A549 treated with dexamethasone at 1 μM for 4 hours (cell line): ENCODE measurements at places on chromosomes 2 and 18. TPM values are rescaled to one million over a fixed set of nuclear protein-coding genes. Genes with fewer than 3 reads are reported as not detected.

ZNF521 gene
- total RNA-seq, result not detected in 5 replicates

STAM2 gene
- 8.6 to 11.1 TPM (median 10.6 TPM) in 5 replicates for total RNA-seq

FOXD4L1 gene
- 0.09 to 0.54 TPM (median 0.41 TPM) in 5 replicates for total RNA-seq

CNDP1 gene
- total RNA-seq, result not detected in 5 replicates

POU3F3 gene
- 0.02 TPM in 1 of 5 replicates, not detected in the others for total RNA-seq

CRYGC gene
- total RNA-seq, result not detected in 5 replicates

CCL20 gene
- 3.0 to 6.9 TPM (median 3.9 TPM) in 5 replicates for total RNA-seq

ZC3H6 gene
- 0.24 to 0.80 TPM (median 0.62 TPM) in 5 replicates for total RNA-seq

PLGLB1 gene
- total RNA-seq, result 0.59 to 0.86 TPM (median 0.66 TPM) in 5 replicates

FASTKD2 gene
- total RNA-seq, result 29.4 to 35.0 TPM (median 33.2 TPM) in 5 replicates

EFR3B gene
- total RNA-seq, result 7.9 to 11.1 TPM (median 10.0 TPM) in 5 replicates

GRHL1 gene
- 0.72 to 1.5 TPM (median 1.1 TPM) in 5 replicates for total RNA-seq

TMEM37 gene
- 1.3 to 2.7 TPM (median 2.5 TPM) in 5 replicates for total RNA-seq

CNGA3 gene
- total RNA-seq, result 0.03 to 0.09 TPM (median 0.05 TPM) in 4 of 5 replicates, not detected in the other

MC2R gene
- not detected in 5 replicates for total RNA-seq

FBLN7 gene
- 0.32 to 0.78 TPM (median 0.57 TPM) in 5 replicates for total RNA-seq

FIGN gene
- 1.3 to 3.0 TPM (median 2.7 TPM) in 5 replicates for total RNA-seq

HYCC2 gene
- 3.0 to 7.4 TPM (median 5.4 TPM) in 5 replicates for total RNA-seq
